Heart left ventricle (tissue), 16 donors: ENCODE measurements at places on chromosomes 16 and 17. TPM values are rescaled to one million over a fixed set of nuclear protein-coding genes. Genes with fewer than 3 reads are reported as not detected.

GRCh38 chr16:85605912-85606841, 6.9 kb upstream of the GSE1 start:
- peaks cover 43% of the 10 kb centered on the region for H3K4me1 ChIP-seq
- no peak for DNase-seq
- H3K27ac ChIP-seq, result no peak overlapping the region
- no peaks in the 10 kb centered on the region for H3K27me3 ChIP-seq
- no peak overlapping the region for H3K4me3 ChIP-seq

GRCh38 chr16:87330646-87331045, 13.5 kb upstream of the C16orf95 start:
- peaks cover 73% of the 10 kb centered on the region for H3K36me3 ChIP-seq
- H3K27ac ChIP-seq, result no peak overlapping the region
- H3K27me3 ChIP-seq, result no peaks in the 10 kb centered on the region
- no peak overlapping the region for H3K4me3 ChIP-seq
- peaks cover 22% of the 10 kb centered on the region for H3K4me1 ChIP-seq

GRCh38 chr16:71965223-71965622, 35.0 kb downstream of the PKD1L3 start:
- H3K27me3 ChIP-seq, result no peaks in the 10 kb centered on the region
- no peaks in the 10 kb centered on the region for H3K4me1 ChIP-seq
- no peak overlapping the region for H3K27ac ChIP-seq
- H3K4me3 ChIP-seq, result no peak overlapping the region
- no peaks in the 10 kb centered on the region for H3K36me3 ChIP-seq

DNA sequence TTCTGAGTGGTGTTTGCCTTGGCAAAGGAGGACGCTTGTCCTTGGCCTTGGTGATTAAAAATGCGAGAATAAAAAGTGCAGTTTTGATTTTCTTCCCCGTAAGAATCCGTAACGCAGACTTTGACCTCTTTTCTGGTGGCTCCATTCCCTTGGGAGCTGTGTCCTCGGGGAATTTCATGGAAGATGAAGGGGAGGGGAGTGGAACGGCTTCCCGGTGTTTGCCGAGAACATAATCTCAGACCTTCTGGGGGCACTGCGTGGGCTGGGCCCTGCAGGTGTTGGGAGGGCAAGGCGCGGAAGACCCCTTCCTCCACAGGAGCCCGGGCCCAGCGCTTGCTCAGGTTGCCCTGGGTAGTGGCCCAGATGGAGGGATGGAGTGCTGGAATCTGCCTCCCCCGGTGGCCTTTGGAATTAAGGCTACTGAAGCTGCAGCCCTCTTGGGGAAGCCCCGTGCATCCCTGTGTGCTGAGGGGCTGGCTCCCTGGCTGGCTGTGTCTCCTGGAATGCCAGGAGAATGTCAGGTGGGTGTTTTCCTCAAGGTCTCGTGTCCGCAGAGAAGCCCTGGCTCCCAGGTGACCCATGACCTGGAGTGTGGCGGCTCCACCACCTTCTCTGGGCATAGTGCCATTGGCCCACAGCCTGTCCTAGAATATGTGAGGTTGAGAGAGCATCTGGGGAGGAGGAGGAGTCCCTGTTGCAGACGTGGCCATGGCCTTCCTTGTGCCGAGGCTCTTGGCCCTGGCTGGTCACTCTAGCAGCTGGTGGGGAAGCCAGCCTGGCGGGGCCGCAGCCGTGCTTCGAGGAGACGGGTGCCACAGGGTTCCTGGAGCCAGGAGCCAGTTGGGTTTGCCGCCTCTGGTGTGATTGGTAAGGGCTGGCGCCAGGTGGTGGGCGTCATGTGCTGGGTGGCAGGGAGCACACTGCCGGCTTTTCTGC, 3.1 kb downstream of the BAIAP2 start:
- peak overlapping the region; percentile 68 for H3K27ac ChIP-seq
- H3K4me1 ChIP-seq, result peaks cover 63% of the 10 kb centered on the region
- peak; percentile 47 for DNase-seq

GRCh38 chr17:17730250-17730935, 49.1 kb downstream of the RAI1 start:
- H3K4me3 ChIP-seq, result no peak overlapping the region
- peak overlapping the region; percentile 49 for H3K27ac ChIP-seq
- peaks cover 26% of the 10 kb centered on the region for H3K4me1 ChIP-seq

Gene TBX6
- 0.26 TPM for polyA plus RNA-seq

Gene PSMB3
- polyA plus RNA-seq, result 304 TPM

Gene NTN1
- polyA plus RNA-seq, result 16.6 TPM

Gene DHRS11
- 12.4 TPM for polyA plus RNA-seq

Gene NPW
- 0.19 TPM for polyA plus RNA-seq

Gene ACAP1
- polyA plus RNA-seq, result 6.1 TPM

Gene DPH1
- polyA plus RNA-seq, result 18.8 TPM

Gene CACNA1H
- polyA plus RNA-seq, result 5.3 TPM

Gene ABCC6
- 0.14 TPM for polyA plus RNA-seq

DNA sequence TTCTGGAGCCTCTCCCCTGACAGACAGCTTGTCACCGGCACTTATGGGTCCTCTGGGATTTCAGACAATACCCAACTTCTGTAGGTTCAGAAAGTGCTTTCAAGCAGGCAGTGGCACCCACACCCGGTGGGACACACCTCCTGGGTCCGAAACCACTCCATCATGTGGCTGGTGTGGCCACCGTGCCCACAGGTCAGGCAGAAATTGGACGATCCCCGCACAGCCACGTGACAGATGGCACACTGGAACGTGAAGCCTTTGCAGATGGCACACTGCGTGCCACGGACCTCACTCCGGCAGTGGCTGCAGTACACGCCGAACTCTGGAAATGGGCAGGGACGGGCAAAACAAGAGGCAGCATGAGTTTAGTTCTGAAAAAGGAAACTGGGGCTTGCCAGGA, 99.5 kb upstream of the FA2H start:
- no peak overlapping the region for H3K27ac ChIP-seq
- H3K27me3 ChIP-seq, result no peaks in the 10 kb centered on the region
- H3K4me3 ChIP-seq, result no peak overlapping the region
- H3K36me3 ChIP-seq, result peaks cover 61% of the 10 kb centered on the region
- no peaks in the 10 kb centered on the region for H3K4me1 ChIP-seq

GRCh38 chr17:11986179-11986941, 10.9 kb downstream of the ZNF18 start:
- peaks cover 71% of the 10 kb centered on the region for H3K36me3 ChIP-seq
- no peak for DNase-seq
- H3K27me3 ChIP-seq, result no peaks in the 10 kb centered on the region
- no peak overlapping the region for H3K4me3 ChIP-seq
- H3K4me1 ChIP-seq, result no peaks in the 10 kb centered on the region

- DNase-seq, result peak; percentile 31
- H3K27ac ChIP-seq, result no peak overlapping the region
- H3K27me3 ChIP-seq, result no peaks in the 10 kb centered on the region
- no peaks in the 10 kb centered on the region for H3K36me3 ChIP-seq
- H3K4me1 ChIP-seq, result peaks cover 12% of the 10 kb centered on the region
Measured at GRCh38 chr17:14143688-14144087, 74.4 kb downstream of the COX10 start.

Gene TBC1D3
- not detected for polyA plus RNA-seq

- no peak overlapping the region for H3K4me3 ChIP-seq
- peaks cover 8% of the 10 kb centered on the region for H3K36me3 ChIP-seq
- H3K4me1 ChIP-seq, result no peaks in the 10 kb centered on the region
- DNase-seq, result no peak
- no peaks in the 10 kb centered on the region for H3K27me3 ChIP-seq
- no peak overlapping the region for H3K27ac ChIP-seq
Measured at GRCh38 chr16:85767531-85767930, 16.6 kb upstream of the C16orf74 start.

- no peak overlapping the region for H3K4me3 ChIP-seq
- H3K36me3 ChIP-seq, result no peaks in the 10 kb centered on the region
- no peak for DNase-seq
- H3K27me3 ChIP-seq, result no peaks in the 10 kb centered on the region
Measured at GRCh38 chr17:44627513-44628242, 28.6 kb upstream of the MEIOC start.

GRCh38 chr16:50901062-50901461, 159.2 kb downstream of the CYLD start:
- no peak overlapping the region for H3K27ac ChIP-seq
- DNase-seq, result no peak
- no peaks in the 10 kb centered on the region for H3K4me1 ChIP-seq
- H3K4me3 ChIP-seq, result no peak overlapping the region
- no peaks in the 10 kb centered on the region for H3K36me3 ChIP-seq

DNA sequence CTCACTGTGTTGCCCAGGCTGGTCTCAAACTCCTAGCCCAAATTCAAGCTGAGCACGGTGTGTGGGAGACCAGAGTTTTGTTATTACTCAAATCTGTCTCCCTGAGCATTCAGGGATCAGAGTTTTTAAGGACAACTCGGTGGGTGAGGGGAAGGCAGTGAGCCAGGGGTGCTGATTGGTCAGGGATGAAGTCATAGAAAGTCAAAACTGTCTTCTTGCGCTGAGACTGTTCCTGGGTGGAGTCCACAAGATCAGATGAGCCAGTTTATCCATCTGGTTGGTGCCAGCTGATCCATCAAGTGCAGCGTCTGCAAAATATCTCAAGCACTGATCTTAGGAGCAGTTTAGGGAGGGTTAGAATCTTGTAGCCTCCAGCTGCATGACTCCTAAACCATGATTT, 346.3 kb downstream of the TMEM114 start:
- H3K4me3 ChIP-seq, result no peak overlapping the region
- no peaks in the 10 kb centered on the region for H3K4me1 ChIP-seq

- no peak overlapping the region for H3K27ac ChIP-seq
- DNase-seq, result peak; percentile 82
- no peak overlapping the region for H3K4me3 ChIP-seq
- peaks cover 12% of the 10 kb centered on the region for H3K4me1 ChIP-seq
Measured at GRCh38 chr17:39547713-39548478, 59.8 kb downstream of the NEUROD2 start.

Gene SLC16A13
- 0.87 TPM for polyA plus RNA-seq

Gene KCNH6
- polyA plus RNA-seq, result 0.01 TPM

DNA sequence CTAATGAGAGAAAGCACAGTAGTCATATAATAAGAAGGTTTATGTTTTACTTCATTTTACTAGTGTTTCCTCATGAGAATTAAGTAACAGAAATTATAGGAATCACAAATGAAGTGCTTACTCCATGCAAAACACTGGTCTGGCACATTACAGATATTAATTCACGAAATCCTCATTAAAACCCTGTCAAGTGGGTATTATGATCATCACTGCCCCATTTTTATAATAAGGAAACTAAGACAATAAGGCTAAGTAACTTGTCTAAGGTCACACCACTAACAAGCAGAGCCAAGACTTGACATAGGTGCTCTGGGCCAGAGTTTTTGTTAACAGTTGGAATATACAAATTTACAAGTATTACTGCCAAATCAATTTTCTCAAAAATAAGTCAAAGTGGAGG, 83.0 kb downstream of the KANSL1 start:
- no peaks in the 10 kb centered on the region for H3K27me3 ChIP-seq
- H3K36me3 ChIP-seq, result no peaks in the 10 kb centered on the region
- no peak for DNase-seq

DNA sequence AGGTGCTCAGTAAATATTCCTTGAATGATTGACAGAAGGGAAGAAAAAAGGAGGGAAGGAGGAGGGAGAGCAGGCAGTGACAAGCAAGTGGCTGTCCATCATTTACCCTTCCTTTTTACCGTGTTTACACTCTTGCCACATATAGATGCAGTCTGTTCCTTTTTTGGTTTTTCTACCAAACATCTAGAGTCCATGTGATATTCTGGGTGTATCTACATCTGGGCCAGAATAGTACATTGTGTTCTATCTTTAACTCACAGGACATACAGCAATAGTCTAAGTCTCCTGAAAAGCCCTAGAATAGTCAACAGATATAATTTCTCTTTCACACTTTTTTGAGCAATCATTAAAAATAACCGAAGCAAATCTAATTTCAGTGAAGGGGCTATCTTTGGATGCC, 33.5 kb downstream of the KCNJ2 start:
- H3K27me3 ChIP-seq, result no peaks in the 10 kb centered on the region
- no peak overlapping the region for H3K27ac ChIP-seq
- H3K4me1 ChIP-seq, result no peaks in the 10 kb centered on the region
- no peak for DNase-seq
- no peaks in the 10 kb centered on the region for H3K36me3 ChIP-seq

GRCh38 chr17:77383613-77384608, 243.1 kb downstream of the SEC14L1 start:
- H3K4me3 ChIP-seq, result no peak overlapping the region
- H3K27ac ChIP-seq, result peak overlapping the region; percentile 96
- no peaks in the 10 kb centered on the region for H3K27me3 ChIP-seq
- no peaks in the 10 kb centered on the region for H3K36me3 ChIP-seq
- peaks cover 100% of the 10 kb centered on the region for H3K4me1 ChIP-seq

- H3K4me1 ChIP-seq, result no peaks in the 10 kb centered on the region
- no peak overlapping the region for H3K4me3 ChIP-seq
- no peaks in the 10 kb centered on the region for H3K36me3 ChIP-seq
Measured at GRCh38 chr16:66298006-66298405, 68.5 kb upstream of the CDH5 start.

Gene HOXB2
- 2.0 TPM for polyA plus RNA-seq

- H3K4me1 ChIP-seq, result no peaks in the 10 kb centered on the region
- no peak overlapping the region for H3K4me3 ChIP-seq
- no peaks in the 10 kb centered on the region for H3K36me3 ChIP-seq
- H3K27ac ChIP-seq, result no peak overlapping the region
Measured at GRCh38 chr17:7825206-7825990, 8.6 kb upstream of the KDM6B start.

DNA sequence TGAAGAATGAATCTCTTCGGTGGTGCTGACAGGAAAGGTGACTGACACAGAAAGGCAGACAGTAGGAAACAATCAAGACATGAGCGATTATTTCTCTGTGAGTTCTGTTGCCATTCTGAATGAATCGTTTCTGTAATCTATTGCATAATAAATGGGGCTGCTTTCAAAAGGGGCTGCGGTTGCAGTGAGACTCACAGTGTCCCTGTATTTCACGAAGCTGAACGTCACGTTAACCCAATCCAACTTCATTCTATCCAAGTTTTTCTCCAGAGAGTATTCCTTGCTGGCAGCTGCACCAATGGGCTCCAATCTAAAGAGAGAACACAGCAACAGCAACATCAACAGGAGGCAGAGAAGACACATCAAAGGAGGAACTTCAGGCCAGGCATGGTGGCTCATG, 75.4 kb downstream of the DNAH3 start:
- no peaks in the 10 kb centered on the region for H3K27me3 ChIP-seq
- no peaks in the 10 kb centered on the region for H3K36me3 ChIP-seq
- no peak for DNase-seq
- H3K27ac ChIP-seq, result no peak overlapping the region
- no peaks in the 10 kb centered on the region for H3K4me1 ChIP-seq

- H3K27me3 ChIP-seq, result peaks cover 2% of the 10 kb centered on the region
- H3K4me3 ChIP-seq, result no peak overlapping the region
- no peaks in the 10 kb centered on the region for H3K4me1 ChIP-seq
- no peaks in the 10 kb centered on the region for H3K36me3 ChIP-seq
- H3K27ac ChIP-seq, result no peak overlapping the region
Measured at GRCh38 chr16:87664792-87665191, 62.5 kb downstream of the JPH3 start.

DNA sequence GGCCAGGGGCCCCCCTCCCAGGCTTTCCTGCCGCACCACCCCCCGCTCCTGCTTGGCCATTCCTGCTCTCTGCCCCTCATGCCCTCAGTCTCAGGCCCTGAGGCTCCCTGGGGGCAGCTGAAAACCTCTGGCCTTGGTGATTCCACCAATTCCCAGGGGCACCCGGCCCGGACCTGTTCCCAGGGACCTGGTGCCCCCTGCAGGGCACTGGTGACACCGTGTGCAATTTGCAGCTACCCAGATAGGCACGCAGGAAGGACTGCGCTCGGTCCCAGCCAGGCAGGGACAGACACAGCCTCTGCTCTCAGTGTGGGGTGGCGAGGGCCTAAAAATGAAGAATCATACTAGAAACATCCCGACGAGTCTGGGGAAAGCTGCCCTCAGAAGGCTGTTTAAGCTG, 13.4 kb downstream of the WFDC1 start:
- H3K27me3 ChIP-seq, result peaks cover 15% of the 10 kb centered on the region
- no peaks in the 10 kb centered on the region for H3K36me3 ChIP-seq
- no peak overlapping the region for H3K27ac ChIP-seq

- H3K36me3 ChIP-seq, result no peaks in the 10 kb centered on the region
- peaks cover 5% of the 10 kb centered on the region for H3K4me1 ChIP-seq
- no peaks in the 10 kb centered on the region for H3K27me3 ChIP-seq
Measured at GRCh38 chr17:43428524-43428923, 29.7 kb downstream of the ARL4D start.
